ENCODE measurements at places on chromosomes 12 and 14.

GRCh38 chr14:78104160-78104559, 66.0 kb upstream of the NRXN3 start:
- no peak for DNase-seq

DNA sequence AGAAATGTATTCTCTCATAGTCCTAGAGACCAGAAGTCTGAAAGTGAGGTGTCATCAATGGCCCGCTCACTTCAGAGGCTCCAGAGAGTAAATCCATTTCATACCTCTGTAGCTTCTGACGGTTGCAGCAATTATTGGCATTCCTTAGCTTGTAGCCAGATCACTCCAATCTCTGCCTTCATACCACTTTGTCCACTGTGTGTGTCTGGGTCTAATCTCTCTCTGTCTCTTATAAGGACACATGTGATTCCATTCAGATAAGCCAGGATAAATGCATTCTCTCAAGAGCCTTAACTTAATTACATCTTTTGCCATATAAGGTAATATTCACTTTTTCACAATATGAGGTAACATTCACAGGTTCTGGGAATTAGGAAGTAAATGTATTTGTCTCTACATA, 365.7 kb downstream of the GXYLT1 start:
- no peak for DNase-seq

- no peak for DNase-seq
Observed at GRCh38 chr14:103488960-103489359, 33.7 kb downstream of the CKB start.

DNA sequence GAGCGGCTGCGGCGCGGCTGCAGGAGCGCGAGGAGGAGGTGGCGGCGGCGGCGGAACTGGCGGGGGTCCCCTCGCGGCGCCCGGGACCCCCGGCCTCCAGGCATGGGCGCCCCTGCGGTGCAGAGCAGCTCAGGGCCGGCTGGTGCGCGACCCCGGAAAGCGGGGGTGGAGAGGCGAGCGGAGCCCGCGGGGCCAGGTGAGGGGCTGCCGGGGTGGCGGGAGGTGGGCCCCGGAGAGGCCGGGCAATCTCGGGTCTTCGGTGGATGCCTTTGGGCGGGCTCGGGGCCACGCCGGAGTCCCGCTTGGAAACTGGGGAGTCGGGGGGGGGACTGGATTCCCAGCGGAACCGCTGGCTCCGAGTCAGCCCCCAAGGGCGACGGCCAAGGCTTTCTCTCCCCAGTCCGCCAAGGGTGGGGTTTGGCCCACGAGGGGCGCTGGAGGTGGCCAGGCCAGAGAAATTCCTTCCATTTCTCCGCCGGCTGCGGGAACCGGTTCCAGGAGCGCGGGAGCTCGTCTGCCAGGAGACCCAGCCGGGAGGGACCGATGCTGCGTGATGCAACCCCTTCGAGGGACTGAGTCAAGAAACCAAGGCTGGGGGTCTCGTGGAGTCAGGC, 13.9 kb upstream of the NR4A1 start:
- peak; percentile 83 for DNase-seq

- DNase-seq: no peak
Observed at GRCh38 chr12:12903642-12904609, 12.6 kb downstream of the GPRC5A start.

GRCh38 chr12:127381681-127382080, 885.3 kb upstream of the TMEM132C start:
- no peak for DNase-seq

DNA sequence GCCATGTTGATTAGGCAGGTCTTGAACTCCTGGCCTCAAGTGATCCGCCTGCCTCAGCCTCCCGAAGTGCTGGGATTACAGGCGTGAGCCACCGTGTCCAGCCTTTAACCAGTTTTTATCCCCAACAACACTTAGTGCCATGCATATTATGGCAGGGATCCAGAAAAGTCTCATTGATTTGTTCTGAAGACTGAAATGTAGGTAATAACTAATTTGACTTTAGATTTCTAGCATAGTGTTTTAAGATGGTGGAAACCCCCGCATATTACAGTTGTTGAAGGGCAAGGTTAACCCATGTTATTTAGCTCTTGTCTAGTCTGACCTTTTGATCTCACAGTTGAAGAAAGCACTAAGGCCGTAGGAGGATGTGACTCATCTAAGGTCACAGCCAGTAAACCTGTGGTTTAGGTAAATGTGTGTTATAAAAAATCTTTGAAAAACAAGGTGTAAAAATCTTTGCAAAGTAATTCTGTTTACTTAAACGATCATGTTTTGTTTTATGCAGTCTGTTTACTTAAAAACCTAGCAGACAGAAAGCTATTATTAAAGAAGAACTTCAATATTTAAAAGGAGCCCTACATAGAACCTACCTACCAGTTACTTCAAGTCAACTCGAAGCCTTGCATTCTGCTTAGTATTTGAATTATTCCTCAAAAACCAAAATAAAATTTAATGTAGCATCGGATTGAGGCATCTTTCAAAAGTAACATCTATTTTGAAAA, 24.8 kb downstream of the BICDL1 start:
- DNase-seq: no peak

- DNase-seq: no peak
Observed at GRCh38 chr12:26198742-26199141, 3.4 kb downstream of the SSPN start.

DNA sequence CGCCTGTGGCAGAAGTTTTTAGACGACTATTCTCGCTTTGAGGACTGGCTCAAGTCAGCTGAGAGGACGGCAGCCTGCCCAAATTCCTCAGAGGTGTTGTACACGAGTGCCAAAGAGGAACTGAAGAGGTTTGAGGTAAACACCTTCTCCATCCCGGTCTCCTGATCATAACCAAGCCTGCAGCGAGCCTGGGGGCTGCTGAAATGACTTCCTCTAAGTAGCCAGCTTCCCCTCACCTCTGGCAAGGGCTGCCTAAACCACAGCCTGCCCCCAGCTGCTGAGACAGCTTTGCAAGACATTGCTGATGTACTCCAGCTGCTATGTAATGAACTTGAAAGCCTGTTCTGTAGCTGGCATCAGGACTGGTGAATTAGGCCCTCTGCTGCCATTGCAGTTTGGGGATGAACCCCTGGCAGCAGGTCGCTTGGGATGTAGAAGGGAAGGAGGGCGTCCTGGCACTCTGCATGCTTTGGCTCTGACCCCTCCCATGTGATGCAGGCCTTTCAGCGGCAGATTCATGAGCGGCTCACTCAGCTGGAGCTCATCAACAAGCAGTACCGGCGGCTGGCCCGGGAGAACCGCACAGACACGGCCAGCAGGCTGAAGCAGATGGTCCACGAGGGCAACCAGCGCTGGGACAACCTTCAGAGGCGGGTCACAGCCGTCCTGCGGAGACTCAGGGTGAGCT, 84.6 kb downstream of the ESR2 start:
- peak; percentile 43 for DNase-seq

- peak; percentile 48 for DNase-seq
Observed at GRCh38 chr12:69639400-69640016, 28.8 kb upstream of the LRRC10 start.

DNA sequence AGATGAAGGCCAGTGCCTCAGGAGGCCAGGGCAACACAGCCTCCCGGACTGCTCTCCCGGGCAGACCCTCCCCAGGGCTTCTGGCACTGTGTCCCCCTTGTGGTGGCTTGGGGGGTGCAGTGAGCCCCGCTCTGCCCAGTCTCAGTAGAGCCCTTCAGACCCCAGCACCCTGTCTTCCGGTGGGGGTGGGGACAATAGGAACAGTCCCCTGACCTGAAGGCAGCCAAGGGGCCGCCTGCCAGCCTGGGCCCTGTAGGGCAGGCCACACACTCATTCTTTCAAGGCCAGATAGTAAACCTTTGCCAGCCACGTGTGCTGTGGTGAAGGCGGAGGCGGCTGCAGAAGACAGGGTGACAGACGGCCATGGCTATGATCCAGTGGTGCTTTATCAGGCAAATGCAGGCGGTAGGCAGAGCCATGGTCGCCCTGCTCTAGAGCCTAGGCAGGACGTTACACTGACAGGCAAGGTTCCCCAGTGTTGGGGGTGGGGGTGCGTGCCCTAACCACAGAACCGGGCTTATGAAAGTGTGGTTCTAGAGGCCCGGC, 15.0 kb downstream of the ZFYVE21 start:
- DNase-seq: no peak

GRCh38 chr12:89976866-89977265, 268.2 kb upstream of the ATP2B1 start:
- no peak for DNase-seq

DNA sequence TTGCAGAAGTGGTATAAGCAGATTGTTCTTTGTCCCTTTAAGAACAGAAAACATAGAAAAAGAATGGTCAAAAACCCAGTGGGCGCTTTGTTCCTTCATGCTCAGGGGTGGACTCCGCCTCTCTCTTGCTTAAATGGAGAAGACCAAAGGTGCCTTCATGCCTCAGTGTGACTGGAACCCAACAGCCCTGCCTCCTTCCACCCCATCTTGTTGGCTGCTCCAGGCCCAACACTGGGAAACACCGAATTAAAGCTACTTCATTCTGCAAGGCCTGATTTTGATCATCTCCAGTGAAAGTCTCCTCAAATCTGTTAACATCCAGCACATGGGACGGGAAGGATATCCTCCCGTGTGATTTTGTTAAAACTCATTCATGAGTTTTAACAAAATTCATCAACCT, 103.7 kb downstream of the BCL11B start:
- DNase-seq: no peak

- DNase-seq: peak; percentile 38
Observed at GRCh38 chr14:24013654-24014514, 25.2 kb downstream of the DHRS4L2 start.

DNA sequence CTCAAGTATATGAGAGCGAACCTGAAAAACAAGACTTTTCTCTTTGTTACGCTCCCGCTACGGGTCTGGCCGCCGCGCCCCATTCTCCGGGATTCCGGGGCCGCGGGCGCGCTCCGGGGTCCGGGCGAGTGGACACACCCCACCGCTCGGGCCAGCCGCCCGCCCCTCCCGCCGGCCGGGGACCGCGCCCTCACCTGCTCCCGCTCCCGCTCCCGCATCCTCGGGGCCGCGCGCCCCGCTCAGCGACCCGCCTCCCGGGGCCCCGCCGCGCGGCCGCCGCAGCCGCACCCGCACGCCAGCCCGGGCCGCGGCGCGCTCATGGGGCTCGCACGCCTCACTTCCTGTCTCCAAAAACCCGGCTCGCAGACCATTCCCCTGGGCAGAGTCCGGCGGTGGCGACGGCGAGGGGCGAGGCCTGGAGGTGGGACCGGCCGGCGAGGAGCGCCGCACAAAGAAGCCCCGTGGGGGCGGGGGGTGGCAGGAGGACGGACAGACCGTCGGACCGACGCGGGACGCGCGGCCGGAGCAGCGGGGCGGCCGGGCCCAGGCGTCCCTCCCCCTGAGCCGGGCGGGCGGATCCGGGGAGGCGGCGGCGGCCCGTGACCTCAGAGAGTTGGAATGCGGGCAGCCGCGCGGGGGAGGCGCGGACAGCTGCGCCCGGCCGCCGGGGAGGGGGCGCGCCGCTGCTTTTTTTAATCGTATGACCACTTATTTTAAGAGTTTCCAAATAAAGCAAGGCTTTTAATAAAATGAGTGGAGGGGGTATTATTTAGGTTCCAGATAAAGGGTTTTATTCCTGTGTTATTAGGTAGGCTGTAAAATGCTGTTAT, at the start of gene PTPN21:
TSS of gene PTPN21 (minus strand) at position 551 of the 830 bp plus-strand sequence. CDS start 4,590 bp downstream, outside the sequence.
- DNase-seq: peak; percentile 86

DNA sequence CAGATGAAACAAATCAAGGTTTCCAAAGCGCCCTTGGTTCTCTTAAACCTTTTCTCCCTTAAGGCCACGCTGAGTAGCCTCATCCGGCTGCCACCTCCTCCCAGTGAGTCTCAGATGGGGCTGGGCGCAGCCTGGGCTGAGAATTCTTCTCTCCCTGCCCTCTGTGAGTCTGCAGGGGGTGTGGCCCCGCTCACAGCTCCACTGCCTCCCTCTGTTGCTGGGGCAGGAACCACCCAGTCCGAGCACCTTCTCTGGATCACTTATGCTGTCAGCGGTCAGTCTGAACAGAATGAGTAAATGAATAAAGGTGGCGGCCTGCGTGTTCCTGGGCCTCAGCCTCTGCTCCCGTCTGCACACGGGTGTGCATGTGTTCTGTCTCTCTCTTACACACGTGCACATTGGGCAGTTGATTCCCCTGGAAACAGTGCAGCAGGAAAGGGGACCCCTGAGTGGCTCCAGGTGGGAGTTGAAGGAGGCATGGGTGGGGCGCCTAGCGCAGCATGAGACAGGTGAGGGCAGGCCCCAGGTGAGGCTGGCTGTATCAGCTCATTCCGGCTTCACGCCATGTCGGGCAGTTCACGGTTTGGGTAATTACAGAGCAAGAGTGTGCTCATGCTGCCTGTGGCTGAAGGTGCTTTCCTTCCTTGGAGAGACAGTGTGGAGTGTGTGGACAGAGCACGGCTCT, 4.3 kb downstream of the PAPLN start:
- DNase-seq: no peak

DNA sequence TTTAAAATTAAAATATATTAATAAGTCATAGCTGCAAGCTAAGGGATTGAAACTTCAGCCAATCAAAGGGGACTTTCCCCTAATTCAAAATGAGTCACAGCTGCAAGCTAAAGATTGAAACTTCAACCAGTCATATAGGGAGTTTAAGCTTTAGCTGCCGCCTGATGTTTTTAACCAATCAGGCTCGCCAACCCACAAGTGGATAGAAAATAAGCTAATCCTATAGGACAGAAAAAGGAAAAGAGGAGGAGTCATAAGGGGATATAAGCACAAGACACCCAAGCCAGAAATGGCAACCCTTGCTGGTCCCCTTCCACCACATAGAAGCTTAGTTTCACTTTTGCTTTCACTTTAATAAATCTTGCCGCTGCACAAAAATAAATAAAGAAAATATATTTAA, 1154.6 kb downstream of the GALC start:
- DNase-seq: no peak

- DNase-seq: no peak
Observed at GRCh38 chr14:103052407-103052806, 4.9 kb downstream of the CDC42BPB start.

- no peak for DNase-seq
Observed at GRCh38 chr14:90303473-90303872, 28.3 kb downstream of the NRDE2 start.

DNA sequence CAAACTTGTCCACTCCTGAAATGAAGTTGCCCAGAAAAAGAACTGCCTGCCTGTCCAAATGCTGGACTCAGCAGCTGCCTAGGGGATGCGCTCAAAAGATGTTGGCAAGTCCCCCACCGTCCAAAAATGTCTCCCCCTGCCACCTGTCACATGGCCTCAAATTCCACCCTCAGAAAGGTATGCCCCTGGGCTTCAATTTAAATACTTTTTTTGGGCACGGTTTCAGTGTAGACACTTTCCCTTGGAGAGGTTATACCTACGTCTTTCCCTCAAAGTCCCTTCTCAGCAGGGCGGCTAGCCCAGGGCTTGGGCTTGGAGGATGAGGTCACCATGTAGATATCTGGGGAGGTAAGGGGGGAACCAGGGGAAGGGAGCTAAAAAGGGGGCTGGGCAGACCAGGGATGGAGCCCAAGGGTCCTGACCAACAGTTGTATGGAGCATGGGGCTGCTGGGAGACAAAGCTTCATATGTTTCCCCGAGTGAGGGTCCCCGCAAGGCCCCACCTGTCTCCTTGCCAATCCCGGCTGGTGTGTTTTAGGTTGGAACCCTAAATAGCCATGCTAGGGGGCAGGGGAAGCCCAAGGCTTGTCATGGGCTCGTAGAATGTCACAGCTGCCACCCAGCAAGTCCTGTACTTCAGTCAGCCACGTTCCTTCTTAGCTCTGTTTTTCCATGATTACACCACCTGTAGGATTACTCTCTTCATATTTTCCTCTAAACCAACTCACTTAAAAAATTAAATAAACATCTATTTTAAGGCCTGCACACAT, 131.2 kb upstream of the TBX3 start:
- no peak for DNase-seq
